Activated naive CD8-positive, alpha-beta T cell treated with anti-CD3 and anti-CD28 coated beads, Interleukin-2, amount 50 U/mL, for 24 hours (primary cell): ENCODE measurements at places on chromosomes 12 and 14.

- no peak overlapping the region for H3K27ac ChIP-seq
- H3K27me3 ChIP-seq = no peaks in the 10 kb centered on the region
- H3K4me1 ChIP-seq = peaks cover 26% of the 10 kb centered on the region
- H3K36me3 ChIP-seq = no peaks in the 10 kb centered on the region
- no peak for DNase-seq
Observed at GRCh38 chr12:91566328-91567099, 383.9 kb upstream of the DCN start.

DNA sequence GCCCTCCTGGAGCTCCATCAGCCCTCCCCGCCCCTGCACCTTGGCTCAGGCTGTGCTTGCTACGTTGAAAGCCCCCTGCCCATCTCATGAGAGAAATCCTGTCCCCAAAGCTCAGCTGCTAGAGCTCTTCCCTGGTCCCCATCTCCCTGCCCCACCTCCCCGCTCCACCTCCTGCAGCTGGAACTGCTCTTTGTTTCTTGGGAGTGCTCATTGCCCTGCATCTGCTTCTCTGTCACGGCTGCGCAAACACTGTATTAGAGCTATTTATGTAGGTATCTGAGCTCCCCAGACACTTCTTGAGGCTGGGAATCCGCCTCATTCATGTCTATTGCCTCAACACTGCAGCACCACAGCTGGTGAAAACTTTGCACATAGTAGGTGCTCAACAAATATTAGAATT is 32.8 kb upstream of the PRIMA1 start:
- H3K27me3 ChIP-seq = peaks cover 7% of the 10 kb centered on the region
- H3K27ac ChIP-seq = no peak overlapping the region

DNA sequence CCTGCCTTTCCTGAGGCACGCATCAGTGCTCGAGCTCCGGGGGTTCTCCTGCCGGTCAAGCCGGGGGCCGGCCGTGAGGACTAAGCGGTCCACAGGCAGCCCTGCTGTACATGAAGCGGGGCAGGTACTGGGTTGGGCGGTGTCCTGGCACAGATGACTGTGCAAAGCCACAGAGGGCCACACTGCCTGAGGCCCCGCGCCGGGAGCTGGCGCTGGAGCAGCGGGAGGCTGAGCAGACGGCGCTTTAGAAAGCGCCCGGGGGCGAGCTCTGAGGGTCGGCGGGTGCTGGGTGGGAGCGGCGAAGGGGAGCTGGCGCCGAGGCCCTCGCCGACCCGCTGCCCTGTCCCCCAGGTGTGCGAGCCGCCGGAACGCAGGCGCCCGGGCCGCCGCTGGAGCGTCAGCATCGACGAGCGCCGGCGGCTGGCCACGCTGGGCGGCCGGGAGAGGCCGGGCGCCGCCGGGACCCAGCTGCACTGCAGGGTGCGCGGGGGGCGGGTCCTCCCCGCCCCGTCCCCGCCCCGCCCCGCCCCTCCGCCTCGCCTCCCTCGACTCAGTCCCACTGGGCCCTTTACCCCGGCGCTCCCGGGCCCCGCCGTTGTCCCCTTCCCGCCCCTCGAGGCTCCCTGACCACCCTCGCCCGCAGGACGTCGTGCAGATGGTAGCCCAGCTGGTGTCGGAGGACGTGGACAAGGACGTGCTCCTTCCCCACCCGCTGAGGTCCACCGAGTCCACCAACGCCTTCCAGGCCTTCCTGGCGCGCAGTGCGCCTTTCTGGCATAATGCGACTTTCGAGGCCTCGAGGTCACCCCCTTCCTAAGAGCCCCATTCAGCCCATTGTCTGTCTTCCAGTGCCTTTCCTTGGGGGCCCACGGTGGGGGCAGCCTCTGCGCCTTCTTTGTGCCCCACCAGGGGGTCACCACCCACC is 8.3 kb upstream of the MTA1 start:
- no peak overlapping the region for H3K4me3 ChIP-seq
- peaks cover 18% of the 10 kb centered on the region for H3K27me3 ChIP-seq
- H3K4me1 ChIP-seq = peaks cover 13% of the 10 kb centered on the region
- DNase-seq = peak; percentile 28
- H3K27ac ChIP-seq = no peak overlapping the region

GRCh38 chr12:105813201-105813600 is 325.6 kb downstream of the NUAK1 start:
- H3K4me1 ChIP-seq = no peaks in the 10 kb centered on the region
- no peaks in the 10 kb centered on the region for H3K27me3 ChIP-seq
- no peak for DNase-seq
- H3K36me3 ChIP-seq = no peaks in the 10 kb centered on the region
- no peak overlapping the region for H3K4me3 ChIP-seq

GRCh38 chr12:115440438-115440837 is 756.5 kb upstream of the TBX3 start:
- no peak overlapping the region for H3K4me3 ChIP-seq
- no peaks in the 10 kb centered on the region for H3K36me3 ChIP-seq
- DNase-seq = no peak
- no peak overlapping the region for H3K27ac ChIP-seq
- no peaks in the 10 kb centered on the region for H3K4me1 ChIP-seq

- DNase-seq = no peak
- H3K27ac ChIP-seq = no peak overlapping the region
- no peak overlapping the region for H3K4me3 ChIP-seq
- H3K4me1 ChIP-seq = no peaks in the 10 kb centered on the region
- no peaks in the 10 kb centered on the region for H3K27me3 ChIP-seq
Observed at GRCh38 chr14:87171141-87171540, 821.8 kb downstream of the GALC start.

DNA sequence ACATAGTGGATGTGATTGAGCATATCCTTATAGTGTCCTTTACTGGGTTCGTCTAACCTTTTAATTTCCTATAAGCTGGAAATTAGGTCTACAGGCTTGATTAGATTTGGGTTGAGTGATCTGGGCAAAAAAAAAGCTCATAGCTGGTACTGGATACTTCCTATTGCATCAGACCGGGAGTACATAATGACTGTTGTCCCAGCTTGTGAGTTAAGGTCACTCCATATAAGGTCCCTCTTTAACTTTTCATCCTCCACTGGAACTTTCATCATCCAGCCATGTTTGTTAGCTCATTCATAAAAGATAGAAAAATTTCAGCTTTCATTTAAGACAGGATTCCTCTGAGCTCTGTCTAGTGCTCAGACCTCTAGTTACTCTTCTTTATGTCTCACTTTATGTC is 80.8 kb downstream of the C14orf132 start:
- no peak for DNase-seq
- H3K4me3 ChIP-seq = no peak overlapping the region
- H3K4me1 ChIP-seq = peaks cover 42% of the 10 kb centered on the region
- H3K36me3 ChIP-seq = no peaks in the 10 kb centered on the region
- H3K27me3 ChIP-seq = no peaks in the 10 kb centered on the region

- peaks cover 58% of the 10 kb centered on the region for H3K27me3 ChIP-seq
- H3K36me3 ChIP-seq = no peaks in the 10 kb centered on the region
- no peak overlapping the region for H3K4me3 ChIP-seq
Observed at GRCh38 chr12:114662512-114663177, 21.3 kb downstream of the TBX3 start.

- no peaks in the 10 kb centered on the region for H3K36me3 ChIP-seq
- H3K4me3 ChIP-seq = no peak overlapping the region
- peaks cover 36% of the 10 kb centered on the region for H3K27me3 ChIP-seq
- DNase-seq = no peak
- peaks cover 5% of the 10 kb centered on the region for H3K4me1 ChIP-seq
Observed at GRCh38 chr12:130710733-130711080, 5.4 kb downstream of the RIMBP2 start.

DNA sequence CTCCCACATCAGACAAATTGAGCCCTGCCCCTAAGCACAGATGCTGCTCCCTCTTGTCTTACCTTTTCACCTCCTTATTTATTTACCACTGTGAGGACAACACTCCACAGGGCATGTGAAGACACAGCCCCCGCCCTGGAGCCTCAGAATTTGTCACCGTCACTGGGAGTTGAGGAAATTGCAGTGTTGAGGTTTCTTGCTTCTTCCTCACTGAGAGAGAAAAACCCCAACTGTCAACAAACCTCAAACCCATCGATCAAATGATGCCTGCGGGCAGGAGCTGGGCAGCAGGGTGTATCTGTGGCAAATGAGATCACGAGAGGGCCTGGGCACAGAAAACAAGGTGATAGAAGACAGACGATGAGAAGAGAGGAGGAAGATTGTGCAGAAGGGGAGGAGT is 30.5 kb upstream of the PLEKHG3 start:
- H3K4me1 ChIP-seq = peaks cover 16% of the 10 kb centered on the region
- no peak overlapping the region for H3K4me3 ChIP-seq
- H3K27ac ChIP-seq = peak overlapping the region; percentile 23
- H3K27me3 ChIP-seq = peaks cover 6% of the 10 kb centered on the region

GRCh38 chr12:104866291-104866690 is 91.8 kb downstream of the SLC41A2 start:
- peaks cover 7% of the 10 kb centered on the region for H3K4me1 ChIP-seq
- H3K27ac ChIP-seq = no peak overlapping the region
- H3K36me3 ChIP-seq = no peaks in the 10 kb centered on the region

DNA sequence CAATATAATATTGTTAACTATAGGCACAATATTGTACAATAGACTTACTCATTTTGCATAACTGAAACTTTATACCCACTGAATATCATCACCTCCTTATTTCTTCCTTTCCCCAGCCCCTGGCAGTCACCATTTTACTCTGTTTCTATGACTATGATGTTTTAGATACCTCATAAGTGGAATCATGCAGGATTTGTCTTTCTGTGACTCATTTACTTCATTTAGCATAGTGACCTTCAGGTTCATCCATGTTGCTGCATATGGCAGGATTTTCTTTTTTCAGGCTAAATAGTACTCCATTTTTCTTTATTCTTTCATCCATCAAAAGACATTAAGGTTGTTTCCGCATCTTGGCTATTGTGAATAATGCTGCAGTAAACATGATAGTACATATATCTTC is 18.9 kb downstream of the USP15 start:
- no peak overlapping the region for H3K4me3 ChIP-seq
- peaks cover 85% of the 10 kb centered on the region for H3K4me1 ChIP-seq
- H3K36me3 ChIP-seq = peaks cover 25% of the 10 kb centered on the region

DNA sequence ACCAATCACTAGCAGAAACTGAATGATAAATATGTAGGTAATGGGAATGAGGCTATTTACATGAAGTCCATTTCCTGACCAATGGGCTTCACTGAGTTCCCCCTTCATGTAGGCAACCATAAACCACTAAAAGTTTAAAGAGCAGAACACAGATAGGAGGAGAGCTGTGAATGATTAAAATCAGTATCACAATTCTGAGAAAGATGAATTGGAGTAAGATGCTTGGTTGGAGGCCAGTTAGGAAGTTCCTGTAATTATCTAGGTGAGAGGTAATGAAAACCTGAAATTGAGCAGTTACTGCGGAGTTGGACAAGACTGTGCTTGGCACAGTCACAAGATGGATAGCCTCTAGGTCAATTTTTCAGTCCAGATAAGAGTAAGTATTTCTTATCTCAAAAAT is 56.6 kb downstream of the GALNT4 start:
- H3K27me3 ChIP-seq = no peaks in the 10 kb centered on the region
- H3K36me3 ChIP-seq = peaks cover 6% of the 10 kb centered on the region
- peaks cover 67% of the 10 kb centered on the region for H3K4me1 ChIP-seq
- peak overlapping the region; percentile 28 for H3K4me3 ChIP-seq
- H3K27ac ChIP-seq = peak overlapping the region; percentile 43

DNA sequence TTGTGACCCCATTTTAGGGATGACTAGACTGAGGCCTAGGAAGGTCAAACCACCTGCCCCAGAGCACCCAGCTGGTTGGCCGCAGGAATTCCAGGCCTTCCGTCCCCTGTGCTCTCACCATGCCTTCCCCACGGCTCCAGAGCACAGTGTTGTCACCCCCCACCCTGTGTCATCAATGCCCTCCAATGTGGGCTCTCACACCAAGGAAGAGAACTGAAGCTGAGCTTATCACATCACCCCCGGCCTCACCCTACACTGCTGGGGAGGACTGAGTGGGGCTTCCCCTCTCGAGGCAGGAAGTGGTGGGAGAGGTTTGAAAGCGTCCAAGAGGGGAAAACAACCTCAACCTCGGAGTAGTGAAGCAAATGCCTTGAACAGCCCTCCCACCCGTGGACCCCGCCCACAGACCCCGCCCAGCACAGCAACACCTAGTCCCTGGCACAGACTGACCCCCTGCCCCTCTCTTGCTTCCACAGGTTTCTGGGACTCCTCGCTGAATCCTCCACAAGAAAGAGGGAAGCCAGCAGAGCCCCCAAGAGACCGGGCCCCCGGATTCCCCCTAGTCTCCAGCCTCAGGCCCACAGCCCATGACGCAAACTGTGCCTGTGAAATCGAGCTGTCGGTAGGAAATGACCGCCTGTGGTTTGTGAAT is 97.2 kb downstream of the LGMN start:
- H3K27me3 ChIP-seq = no peaks in the 10 kb centered on the region
- H3K36me3 ChIP-seq = peaks cover 46% of the 10 kb centered on the region
- peak overlapping the region; percentile 96 for H3K27ac ChIP-seq
- H3K4me1 ChIP-seq = peaks cover 83% of the 10 kb centered on the region
- peak; percentile 84 for DNase-seq
- peak overlapping the region; percentile 99 for H3K4me3 ChIP-seq

- H3K27me3 ChIP-seq = peaks cover 7% of the 10 kb centered on the region
- DNase-seq = no peak
- no peaks in the 10 kb centered on the region for H3K36me3 ChIP-seq
- H3K4me1 ChIP-seq = no peaks in the 10 kb centered on the region
- no peak overlapping the region for H3K4me3 ChIP-seq
- H3K27ac ChIP-seq = no peak overlapping the region
Observed at GRCh38 chr12:119181202-119181601, 2.5 kb downstream of the HSPB8 start.

DNA sequence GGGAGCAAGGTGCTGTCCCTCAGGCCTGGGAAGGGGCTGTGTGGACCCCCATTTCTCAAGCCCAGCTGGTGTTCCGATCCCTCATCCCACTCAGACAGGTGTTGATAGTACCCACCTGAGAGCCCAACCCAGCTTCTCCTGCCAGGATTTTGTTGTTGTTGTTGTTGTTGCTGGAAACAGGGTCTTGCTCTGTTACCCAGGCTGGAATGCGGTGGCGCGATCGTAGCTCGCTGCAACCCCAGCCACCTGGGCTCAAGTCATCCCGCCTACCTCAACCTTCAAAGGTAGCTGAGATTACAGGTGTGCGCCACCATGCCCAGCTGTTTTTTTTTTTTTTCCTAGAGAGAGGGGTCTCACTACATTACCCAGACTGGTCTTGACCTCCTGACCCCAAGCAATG is 209.9 kb downstream of the PHETA1 start:
- H3K4me3 ChIP-seq = no peak overlapping the region
- H3K4me1 ChIP-seq = no peaks in the 10 kb centered on the region
- no peaks in the 10 kb centered on the region for H3K27me3 ChIP-seq

GRCh38 chr14:19800282-19801117 is 3.1 kb upstream of the OR4N2 start:
- H3K27me3 ChIP-seq = no peaks in the 10 kb centered on the region
- H3K4me3 ChIP-seq = no peak overlapping the region
- DNase-seq = no peak
- H3K27ac ChIP-seq = no peak overlapping the region
- no peaks in the 10 kb centered on the region for H3K4me1 ChIP-seq
- no peaks in the 10 kb centered on the region for H3K36me3 ChIP-seq

GRCh38 chr12:49985981-49986380 is 13.2 kb downstream of the AQP6 start:
- peaks cover 32% of the 10 kb centered on the region for H3K36me3 ChIP-seq
- H3K27me3 ChIP-seq = no peaks in the 10 kb centered on the region
- H3K4me1 ChIP-seq = peaks cover 12% of the 10 kb centered on the region
- H3K27ac ChIP-seq = no peak overlapping the region
